ENCODE measurements at places on chromosomes 13 and 19.

GRCh38 chr13:24700539-24700938 lies 20.3 kb downstream of the ATP12A start:
- no peak for DNase-seq

- no peak for DNase-seq
These were observed 89.6 kb upstream of the SLC15A1 start for GRCh38 chr13:98842070-98842469.

DNA sequence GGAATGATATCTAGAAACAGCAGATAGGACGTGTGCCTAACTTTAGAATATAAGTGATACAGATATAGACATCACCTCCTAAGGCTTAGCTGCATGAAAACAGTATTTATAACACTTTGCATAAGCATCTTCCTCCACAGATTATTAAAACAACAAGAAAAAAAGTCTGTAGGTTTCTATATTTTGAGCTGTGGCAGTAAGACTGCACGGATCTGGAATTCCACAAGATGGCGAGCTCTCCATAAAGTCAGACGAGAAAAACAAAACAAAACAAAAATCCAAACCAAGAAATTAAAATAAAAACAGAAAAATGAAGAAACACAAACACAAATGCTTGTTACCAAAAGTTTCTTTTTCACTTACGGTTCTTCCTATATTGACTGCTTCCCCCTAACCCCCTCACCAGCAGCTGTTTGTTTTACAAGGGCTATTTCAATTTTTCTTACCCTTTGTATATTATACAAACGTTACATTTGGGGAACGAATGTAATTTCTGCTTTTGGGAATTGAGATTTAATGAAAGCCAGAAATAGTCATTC lies 285.8 kb downstream of the MYO16 start:
- no peak for DNase-seq

GRCh38 chr13:107216046-107216755 lies 648.3 kb upstream of the ARGLU1 start:
- DNase-seq: no peak

DNA sequence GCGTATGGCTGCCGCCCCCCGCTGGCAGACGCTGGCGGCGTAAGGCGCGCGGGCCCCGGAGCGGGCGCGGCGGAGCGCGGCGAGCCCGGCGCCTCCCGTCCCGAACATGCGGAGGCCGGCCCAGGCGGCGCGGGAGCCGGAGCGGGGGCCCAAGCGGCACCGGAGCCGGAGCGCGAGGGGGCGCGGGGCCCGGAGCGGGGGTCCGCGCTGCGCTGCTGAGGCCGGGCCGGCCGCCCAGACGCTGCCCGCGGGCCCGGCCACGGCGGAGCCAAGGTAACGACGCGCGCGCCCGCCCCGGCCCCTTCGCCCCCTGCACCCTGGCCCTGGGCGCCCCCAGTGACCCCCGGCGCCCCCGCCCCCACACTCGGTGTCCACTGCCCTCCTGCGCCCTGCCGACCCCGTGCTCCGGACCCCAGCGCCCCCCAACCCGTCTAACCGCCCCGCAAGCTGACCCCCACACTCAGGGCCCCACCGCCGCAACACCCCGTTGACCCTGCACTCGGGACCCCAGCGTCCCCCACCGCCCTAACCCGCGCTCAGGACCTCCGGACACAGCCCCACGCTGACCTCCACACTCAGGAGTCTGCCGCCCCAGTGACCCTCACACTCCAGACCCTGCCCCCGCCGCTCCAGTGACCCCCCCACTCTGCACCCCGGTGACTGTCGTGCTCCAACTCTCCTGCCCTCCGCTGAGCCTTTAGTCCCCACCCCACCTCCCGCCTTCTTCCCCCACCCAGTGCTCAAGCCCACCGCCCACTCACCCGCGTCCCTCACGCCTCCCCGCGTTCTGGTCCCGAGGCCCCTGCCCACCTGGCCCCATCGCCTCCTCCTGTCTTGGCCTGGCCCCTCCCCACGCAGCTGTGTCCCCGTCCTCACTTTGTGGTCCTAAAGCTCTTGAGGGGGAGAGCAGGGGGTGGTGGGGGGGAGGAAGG lies at the start of gene CSNK1G2:
TSS of gene CSNK1G2 (plus strand) at position 27 of the 932 bp plus-strand sequence. CDS start 28,601 bp downstream, outside the sequence.
- DNase-seq: no peak

- no peak for DNase-seq
These were observed 48.0 kb downstream of the NFIX start for GRCh38 chr19:13043285-13043684.

DNA sequence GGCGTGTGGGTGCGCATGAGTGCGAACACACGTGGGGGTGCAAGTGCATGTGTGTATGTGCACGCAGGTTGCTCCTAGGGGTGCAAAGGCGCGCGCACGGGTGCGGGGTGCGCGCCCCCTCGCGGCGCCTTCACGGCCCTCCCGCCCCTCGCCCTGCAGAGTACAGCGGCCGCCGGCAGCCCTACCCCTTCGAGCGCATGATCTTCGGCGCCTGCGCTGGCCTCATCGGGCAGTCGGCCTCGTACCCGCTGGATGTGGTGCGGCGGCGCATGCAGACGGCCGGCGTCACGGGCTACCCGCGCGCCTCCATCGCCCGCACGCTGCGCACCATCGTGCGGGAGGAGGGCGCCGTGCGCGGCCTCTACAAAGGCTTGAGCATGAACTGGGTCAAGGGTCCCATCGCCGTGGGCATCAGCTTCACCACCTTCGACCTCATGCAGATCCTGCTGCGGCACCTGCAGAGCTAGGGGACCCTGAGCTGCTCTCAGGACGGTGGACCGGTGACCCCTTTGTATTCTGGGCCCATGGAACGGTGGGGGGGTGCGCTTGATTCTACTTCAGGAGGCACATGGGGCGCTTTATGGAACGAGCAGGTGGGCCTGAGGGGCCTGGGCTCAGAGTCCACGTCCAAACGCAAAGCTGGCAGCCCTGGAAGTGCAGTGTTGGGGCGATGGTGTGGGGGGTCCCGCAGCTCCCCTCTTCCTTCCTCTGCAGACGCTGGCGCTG lies 27.7 kb downstream of the TMEM161A start:
- DNase-seq: no peak

- DNase-seq: no peak
These were observed 52.5 kb downstream of the C13orf42 start for GRCh38 chr13:51058461-51059167.

- no peak for DNase-seq
These were observed 16.7 kb downstream of the PIP5K1C start for GRCh38 chr19:3683405-3684053.

DNA sequence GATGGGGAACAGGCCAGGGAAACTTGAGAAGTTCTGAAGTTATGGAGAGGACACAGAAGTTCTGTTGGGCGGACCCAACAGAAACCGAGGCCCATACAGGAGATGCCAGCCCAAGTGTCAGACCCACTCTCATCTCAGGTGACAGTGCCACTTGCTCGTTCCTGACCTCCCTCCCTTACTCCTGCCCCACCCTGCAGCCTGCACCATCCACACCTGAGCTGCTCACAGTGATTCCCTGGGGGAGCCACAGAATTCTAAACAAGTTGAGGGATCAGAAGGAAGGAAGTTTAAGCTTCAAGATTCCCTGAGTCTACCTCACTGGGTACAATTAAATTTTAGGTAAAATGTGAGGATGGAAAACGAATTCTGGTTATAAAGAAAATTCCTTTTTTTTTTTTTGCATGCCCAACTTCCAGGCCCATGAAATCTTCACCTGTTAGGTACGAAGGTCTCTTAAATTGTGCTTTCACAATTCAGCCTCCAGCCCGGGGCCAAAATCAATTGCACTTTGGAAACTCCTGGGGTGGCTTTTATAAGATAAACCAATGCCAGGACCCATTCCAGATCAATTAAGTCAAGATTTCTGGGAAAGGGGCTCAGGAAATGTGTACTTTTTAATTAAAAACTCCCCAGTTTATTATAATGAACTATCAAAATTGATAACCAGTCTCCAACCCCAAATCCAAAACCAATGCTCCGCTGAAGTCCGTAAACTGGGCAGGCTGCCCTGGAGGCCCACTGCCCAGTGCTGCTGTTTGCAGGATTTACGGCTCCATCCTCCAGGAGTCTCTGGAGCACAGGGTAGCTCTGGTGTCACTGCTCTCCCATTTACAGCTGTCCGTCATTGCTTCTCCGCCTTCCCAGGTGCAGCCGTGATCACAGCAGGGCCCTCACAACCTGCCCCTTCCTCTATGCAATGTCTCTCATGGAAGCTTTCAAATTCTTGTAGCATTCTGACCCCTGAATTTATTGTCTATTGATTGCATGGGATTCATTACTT lies 643.5 kb downstream of the UQCRFS1 start:
- no peak for DNase-seq

DNA sequence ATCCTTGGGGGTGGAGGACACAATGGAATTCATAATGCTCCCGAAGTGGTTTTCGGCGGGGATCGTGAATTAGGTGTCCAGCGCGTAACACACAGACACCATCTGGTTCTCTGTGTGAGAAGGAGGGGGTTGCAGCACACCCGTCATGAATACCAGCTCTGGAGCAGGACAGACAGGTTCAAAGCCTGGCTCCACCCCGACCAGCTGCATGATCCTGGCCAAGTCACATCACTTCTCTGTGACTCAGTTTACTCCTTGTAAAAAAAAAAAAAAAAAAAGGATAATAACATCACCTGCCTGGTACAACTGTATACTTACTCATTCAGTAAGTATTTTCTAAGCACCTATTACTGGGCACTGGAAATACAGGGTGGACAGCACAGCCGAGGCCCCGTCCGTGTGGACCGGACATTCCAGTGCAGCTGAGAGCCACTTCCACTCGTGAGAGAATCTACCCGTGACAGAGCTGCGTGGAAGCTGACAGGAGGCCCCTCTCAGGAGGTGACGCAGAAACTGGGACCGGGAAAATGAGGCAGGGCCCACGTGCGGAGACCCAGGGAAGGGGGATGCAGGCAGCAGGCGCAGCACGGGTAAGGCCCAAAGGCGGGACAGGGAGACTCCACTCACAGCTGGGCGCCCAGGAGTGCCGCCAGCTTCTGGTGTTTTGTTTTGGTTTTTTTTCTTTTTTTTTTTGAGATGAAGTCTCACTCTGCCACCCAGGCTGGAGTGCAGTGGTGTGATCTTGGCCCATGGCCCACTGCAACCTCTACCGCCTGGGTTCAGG lies 12.0 kb downstream of the RDH13 start:
- DNase-seq: no peak

- peak; percentile 56 for DNase-seq
These were observed 581 bp downstream of the CALR start for GRCh38 chr19:12938779-12939601.

DNA sequence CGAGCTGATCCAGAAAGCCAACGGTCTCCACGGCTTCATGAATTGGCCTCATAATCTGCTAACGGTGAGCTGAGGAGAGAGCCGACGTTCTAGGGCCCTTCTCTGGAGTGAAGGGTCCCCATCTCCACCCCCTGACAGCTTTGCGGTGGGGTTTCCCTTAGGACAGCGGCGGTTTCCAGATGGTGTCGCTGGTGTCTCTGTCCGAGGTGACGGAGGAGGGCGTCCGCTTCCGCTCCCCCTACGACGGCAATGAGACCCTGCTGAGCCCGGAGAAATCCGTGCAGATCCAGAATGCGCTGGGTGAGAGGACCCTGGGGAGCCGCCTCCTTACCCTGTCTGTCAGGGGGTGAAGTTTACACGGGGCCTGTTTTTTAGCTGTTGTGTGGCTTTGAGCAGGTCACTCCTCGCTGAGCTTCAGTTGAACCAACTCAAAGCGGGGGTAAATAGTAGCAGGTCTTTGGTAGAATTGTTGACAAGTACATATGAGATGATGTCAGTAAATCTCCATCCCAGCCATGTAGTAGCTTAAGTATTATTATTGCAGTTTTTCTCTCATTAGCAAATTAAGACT lies 801 bp downstream of the QTRT1 start:
- DNase-seq: peak; percentile 17

GRCh38 chr19:19562665-19563347 lies 24.7 kb downstream of the CILP2 start:
- DNase-seq: peak; percentile 21
